SW 1271 (cell line): ENCODE measurements at places on chromosomes 6 and 20.
A peak's percentile ranks its signal among the peaks of the same experiment; 100 is the strongest.

- DNase-seq, result no peak
Measured at GRCh38 chr6:88220493-88220892, 54.3 kb upstream of the CNR1 start.

- peak; percentile 58 for DNase-seq
Measured at GRCh38 chr6:6008648-6009421, 2.1 kb upstream of the NRN1 start.

DNA sequence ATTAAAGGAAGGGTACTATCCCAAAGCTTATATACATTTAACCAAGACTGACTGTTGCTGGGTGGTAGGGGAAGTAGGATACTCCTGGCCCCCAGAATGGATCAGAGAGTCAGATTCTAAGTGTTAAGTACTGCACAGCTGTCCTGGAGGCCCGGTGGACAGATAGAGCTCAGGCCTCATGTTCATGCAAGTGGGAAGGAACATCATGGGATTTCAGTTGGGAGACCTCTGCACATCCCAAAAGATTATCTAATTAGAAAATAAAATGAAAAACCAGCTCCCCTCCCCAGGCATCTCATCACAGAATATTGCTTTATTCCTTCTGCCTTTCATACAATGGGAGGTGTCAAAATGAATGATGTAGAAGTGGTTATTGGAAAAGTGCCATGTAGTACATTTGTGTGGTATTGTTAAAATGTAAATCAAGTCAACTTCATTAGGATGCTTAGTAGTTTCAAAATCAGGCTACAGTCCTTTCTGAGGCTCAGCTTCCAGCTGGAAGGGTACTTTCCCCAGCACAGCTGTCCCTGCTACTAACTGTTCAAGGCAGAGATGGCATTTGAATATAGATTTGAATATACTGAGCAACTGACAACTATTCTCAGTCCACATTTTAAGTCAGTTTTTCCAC lies 82.9 kb downstream of the SLC35B3 start:
- DNase-seq, result no peak

- DNase-seq, result no peak
Measured at GRCh38 chr6:148491638-148492251, 149.1 kb downstream of the SASH1 start.

GRCh38 chr6:36098920-36099647 lies 31.2 kb upstream of the MAPK13 start:
- no peak for DNase-seq

- no peak for DNase-seq
Measured at GRCh38 chr20:59247731-59248684, 52.4 kb upstream of the EDN3 start.

- DNase-seq, result no peak
Measured at GRCh38 chr6:95847061-95847460, 168.7 kb upstream of the FUT9 start.

- DNase-seq, result no peak
Measured at GRCh38 chr6:31586599-31587281, 663 bp downstream of the LST1 start.

GRCh38 chr20:36093025-36093803 lies 61.3 kb upstream of the EPB41L1 start:
- no peak for DNase-seq

DNA sequence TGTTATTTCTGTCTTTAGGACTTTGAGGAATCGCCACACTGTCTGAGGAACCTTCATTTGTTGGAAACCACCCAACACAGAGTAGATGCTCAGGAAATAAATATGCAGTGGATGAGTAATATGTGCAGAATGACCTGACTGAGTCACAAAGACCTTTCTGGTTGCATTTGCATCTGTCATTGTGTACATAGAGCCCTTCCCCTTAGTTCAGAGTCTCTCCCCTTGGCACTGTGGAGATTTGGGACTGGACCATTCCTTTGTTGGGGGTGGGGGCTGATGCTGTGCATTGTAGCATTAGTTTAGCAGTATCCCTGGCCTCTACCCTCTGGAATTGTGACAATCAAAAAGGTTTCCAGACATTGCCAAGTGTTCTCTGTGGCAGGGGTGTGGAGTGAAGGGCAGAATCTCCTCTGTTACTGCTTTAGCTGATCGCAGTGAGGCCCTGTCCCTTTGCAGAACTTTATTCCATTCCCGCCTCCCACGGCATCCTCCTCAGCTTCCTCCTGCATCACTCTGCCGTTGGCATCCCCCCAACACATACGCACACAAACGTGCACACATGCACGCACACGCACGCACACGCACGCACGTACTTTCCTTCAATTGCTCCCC lies 64.5 kb downstream of the EYA2 start:
- DNase-seq, result peak; percentile 48

DNA sequence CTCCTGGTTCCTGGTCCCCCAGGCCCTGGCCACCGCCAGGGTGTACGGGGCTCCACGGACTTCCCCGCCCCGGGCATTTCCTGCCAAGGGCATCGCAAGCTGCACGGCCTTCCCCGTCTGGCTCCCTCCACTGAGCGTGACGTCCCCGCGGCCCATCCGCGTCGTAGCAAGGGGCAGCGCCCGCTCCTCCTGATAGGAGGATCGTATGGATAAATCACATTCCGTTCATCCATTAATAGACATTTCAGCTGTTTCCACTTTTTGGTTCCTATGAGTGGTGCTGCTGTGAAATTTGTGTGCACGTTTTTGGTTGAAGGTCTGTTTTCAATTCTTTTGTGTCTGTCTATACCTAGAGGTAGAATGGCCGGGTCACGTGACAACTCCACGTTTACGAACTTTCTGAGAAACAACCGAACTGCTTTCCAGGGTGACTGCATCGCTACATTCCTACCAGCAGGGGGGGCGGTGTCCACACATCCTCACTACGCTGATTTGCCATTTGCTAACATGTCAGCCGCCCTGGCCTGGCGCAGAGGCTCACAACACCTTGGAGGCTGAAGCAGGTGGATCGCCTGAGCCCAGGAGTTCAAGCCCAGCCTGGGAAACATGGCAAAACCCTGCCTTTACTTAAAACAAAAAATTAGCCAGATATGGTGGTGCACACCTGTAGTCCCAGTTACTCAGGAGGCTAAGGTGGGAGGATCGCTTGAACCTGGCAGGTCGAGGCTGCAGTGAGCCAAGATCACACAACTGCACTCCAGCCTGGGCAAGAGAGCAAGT lies 37.7 kb downstream of the KCNQ2 start:
- peak; percentile 33 for DNase-seq

GRCh38 chr20:13022401-13023155 lies 13.8 kb downstream of the SPTLC3 start:
- DNase-seq, result no peak

DNA sequence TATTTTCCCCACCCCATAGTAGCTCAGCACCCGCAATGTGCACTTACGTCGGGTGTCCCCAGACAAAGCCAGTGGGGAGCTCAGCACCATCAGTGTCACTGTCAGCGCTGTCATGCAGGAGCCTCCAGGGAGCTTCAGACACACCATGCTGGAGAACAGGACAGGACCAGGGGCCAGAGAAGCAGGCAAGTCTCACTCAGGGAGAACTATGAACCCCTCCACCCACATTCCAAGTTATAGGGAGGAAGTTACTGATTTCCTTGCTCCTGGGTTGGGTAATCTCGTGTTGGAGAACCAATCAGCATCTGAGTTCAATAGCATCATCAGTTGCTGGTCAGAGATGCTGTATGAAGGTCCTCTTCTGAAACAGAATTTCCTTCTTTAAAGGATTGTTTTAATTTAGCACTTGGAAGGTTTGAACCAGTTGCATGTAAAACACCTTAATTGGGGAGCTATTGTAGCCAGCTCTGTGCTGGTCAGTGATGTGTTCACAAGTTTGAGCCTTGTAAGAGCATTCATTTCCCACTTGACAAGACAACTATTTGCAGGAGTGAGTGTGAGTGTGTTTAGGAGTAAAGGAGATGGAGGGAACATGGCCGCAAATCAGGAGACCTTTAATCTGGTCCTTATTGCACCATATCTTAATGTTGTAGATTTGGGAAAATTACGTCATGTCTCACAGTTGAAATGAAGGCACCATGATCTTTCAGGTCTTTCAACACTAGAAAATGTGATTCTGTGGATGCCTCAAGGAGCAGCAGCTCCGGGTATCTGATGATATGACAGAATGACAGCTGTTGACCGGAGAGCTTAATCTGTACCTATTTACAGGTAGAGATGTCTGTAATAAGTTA lies at the start of gene HLA-DRB1:
Gene HLA-DRB1 (minus strand): TSS at position 253 of the 854 bp plus-strand sequence. CDS start 106 bp downstream, at position 147.
- no peak for DNase-seq

DNA sequence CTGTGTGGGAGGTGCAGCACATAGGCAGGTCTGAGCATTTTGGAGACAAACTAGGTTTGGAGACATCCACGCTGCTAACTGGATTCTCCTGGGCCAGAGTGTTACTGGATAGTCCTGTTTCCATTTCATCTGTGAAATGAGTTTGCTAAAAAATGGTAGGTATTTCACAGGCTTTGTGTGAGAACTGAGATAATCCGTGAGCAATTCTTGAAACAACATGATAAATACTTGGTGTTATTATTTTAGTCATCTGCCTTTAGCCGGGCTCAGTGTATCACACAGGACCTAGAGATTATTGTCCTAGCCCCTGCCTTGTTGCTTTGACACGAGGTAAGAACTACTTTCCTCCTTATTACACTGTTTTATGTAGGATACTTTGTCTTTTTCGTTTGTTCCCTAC lies 63.0 kb downstream of the PRR18 start:
- no peak for DNase-seq

GRCh38 chr6:16756660-16757255 lies 4.5 kb downstream of the ATXN1 start:
- DNase-seq, result no peak
